Fibroblast of skin of left biceps (primary cell): ENCODE measurements at places on chromosomes 5 and 9.
A peak's percentile ranks its signal among the peaks of the same experiment; 100 is the strongest.

DNA sequence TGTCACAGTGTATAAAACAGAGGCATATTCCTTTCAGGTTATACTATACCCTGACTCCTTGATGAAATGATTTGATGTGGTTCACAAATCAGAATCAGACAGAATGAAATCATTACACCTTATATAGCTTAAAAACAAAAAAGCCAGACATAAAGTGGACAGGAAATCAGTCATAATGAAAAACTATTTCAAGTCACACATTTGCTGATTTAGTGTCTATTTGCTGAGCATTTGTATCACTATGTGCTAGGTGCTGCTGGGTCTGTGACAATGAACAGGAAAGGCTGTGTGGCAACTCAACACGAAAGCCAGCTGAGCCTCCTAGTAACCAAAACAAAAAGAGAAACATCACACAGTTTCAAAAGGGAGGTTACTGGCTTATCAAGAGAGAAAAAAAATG is 194.0 kb downstream of the EFNA5 start:
- no peak for DNase-seq

DNA sequence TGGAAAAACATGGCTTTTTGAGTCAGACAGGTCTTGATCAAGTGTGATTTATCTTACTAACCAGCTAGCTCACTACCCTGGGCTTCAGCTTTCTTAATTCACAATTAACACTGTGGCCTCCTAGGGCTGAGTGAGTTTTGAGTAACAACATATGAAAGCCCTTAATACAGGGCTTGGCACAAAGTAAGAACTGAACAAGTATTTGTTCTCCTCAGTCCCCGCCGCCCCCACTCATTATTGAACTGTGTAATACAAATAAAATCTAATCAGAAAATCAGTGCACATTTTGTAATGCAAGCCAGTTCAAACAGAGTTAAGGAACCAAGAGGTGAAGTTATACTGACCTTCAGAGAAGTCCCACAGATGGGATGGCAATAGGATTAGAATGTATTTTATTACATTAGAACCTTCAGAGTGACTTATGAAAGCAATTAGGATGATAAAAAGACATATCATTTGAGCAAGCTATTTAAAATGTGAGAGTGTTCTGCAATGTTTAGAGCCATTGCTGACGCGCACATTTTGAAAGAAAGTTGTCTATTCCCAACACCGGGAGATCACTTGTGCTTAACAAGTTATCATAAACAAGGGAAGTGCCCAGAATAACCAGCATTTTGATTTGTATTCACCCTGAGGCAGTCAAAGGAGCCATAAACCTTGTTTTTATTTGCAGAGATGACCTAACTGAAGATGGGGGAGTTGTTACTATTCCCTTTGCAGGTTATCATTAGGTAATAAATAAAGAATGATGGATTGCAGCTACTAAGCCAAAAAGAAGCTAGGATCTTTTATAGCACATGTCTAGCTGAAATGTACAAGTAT is 19.4 kb downstream of the ADAMTS16 start:
- DNase-seq, result no peak

DNA sequence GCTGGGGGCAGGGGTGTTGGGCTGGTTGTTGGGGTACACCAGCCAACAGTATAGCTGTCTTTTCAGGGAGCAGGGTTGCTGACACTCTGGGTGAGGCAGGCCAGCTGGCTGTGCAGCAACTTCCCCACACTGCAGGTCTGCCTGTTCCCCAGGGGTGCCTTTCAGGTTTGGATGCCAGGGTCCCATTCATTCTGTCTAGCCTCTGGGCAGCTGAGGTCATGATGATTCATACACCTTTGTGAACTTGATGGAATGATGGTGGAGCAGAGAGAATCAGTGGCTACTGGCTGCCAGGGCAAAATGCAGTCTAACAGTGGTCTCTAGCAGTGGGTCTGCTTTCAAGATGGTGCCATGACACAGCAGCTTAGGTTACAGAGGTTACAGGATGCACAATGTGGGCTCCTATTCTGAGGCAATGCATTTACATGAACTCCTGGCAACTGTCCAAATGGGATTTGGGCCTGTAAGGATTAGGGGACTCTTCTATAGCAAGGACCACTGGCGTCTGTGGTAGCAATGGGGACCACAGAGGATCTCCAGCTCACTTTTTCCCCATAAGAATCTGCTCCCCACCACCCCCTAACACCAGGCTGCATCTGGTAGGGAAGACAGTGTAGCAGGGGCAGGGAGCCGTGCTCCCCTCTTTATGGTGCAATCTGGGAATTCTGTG is 103.7 kb downstream of the FEM1C start:
- no peak for DNase-seq

DNA sequence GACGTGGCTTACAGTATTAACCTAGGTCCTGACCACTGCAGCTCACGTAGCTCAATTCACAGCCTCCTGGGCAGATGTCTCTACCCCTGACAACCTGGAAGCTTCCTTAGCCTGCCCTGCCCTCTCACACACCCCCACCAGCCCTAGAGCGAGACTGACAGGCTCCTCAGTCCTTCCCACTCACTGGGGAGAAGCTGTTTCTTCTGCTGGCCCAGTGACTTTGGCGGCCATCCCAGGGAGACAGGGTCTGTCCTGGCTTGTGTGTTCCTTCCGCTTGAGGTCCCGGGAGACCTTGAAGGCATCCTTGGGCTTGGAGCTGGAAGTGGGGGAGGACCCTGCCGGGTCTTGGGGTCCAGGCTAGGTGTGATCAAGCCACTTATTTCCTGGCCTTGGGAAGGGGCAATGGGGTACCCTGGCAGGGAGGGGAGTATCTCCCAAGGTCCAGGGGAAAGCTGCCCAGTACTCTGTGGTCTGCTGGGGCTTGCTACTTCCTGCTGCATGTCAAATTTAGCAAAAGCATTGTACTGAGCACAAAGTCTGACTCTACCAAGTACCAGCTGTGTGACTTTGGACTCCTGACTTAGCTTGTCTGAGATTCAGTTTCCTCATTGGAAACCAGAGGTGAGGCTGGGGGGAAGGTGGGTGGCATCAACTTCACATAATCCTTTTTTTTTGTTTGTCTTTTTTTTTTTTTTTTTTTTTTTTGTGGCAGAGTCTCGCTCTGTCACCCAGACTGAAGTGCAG is 1.9 kb downstream of the MIGA2 start:
- no peak for DNase-seq

- no peak for DNase-seq
Observed at GRCh38 chr5:15932066-15932465, 247.5 kb downstream of the MARCHF11 start.

DNA sequence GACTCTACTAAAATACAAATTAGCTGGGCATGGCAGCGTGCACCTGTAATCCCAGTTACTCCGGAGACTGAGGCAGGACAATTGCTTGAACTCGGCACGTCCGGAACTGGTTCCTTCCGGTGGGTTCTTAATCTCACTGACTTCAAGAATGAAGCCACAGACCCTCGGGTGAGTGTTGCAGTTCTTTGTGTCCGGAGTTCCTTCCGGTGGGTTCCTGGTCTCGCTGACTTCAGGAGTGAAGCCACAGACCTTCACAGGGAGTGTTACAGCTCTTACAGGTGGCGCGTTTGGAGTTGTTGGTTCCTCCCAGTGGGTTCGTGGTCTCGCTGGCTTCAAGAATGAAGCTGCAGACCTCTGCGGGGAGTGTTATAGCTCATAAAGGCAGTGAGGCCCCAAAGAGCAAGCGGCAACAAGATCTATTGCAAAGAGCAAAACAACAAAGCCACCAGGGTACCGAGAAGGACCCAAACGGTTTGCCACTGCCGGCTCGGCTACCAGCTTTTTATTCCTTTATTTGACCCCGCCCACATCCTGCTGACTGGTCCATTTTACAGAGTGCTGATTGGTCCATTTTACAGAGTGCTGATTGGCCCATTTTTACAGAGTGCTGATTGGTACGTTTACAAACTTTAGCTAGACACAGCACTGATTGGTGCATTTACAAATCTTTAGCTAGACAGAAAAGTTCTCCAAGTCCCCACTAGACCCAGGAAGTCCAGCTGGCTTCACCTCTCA is 28.6 kb upstream of the SLC6A19 start:
- no peak for DNase-seq

DNA sequence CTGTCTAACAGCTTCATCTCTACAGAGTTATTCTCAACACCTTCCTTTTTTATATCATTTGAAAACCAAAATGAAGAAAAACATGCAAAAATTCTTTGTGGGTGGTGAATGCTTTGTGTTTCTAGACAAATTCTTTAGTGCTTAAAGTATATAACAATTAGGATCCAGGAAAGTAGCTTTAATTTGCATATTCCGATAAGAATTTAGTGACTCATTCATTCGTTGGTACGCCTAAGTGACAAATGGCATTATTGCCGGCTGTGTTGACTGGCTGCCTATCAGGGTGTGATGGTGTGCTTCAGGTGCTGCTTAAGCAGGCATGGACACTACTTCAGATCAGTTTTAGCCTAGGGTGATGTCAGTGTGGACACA is 35.2 kb downstream of the LMNB1 start:
- DNase-seq, result no peak

DNA sequence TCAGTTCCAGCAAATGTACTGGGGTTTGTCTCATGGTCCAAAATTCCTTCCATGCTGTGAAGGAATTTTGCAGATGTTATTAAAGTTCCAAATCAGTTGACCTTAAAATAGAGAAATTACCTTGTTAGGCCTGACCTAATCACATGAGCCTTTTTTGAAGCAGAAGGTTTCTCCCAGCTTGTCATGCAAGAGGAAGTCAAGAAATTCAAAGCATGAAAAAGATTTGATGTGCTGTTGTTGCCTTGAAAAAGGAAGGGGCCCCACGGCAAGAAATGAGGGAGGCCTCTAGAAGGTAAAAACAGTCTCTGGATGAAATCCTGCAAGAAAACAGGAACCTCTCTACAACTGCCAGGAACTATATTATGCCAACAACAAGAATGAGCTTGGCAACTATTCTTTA is 24.2 kb upstream of the HAPLN1 start:
- peak; percentile 31 for DNase-seq
